Eye (tissue), 1 donor: ENCODE measurements at places on chromosomes 1 and 21.

GRCh38 chr1:57423135-57423655 is 665 bp downstream of the DAB1 start:
- peak; percentile 78 for DNase-seq

DNA sequence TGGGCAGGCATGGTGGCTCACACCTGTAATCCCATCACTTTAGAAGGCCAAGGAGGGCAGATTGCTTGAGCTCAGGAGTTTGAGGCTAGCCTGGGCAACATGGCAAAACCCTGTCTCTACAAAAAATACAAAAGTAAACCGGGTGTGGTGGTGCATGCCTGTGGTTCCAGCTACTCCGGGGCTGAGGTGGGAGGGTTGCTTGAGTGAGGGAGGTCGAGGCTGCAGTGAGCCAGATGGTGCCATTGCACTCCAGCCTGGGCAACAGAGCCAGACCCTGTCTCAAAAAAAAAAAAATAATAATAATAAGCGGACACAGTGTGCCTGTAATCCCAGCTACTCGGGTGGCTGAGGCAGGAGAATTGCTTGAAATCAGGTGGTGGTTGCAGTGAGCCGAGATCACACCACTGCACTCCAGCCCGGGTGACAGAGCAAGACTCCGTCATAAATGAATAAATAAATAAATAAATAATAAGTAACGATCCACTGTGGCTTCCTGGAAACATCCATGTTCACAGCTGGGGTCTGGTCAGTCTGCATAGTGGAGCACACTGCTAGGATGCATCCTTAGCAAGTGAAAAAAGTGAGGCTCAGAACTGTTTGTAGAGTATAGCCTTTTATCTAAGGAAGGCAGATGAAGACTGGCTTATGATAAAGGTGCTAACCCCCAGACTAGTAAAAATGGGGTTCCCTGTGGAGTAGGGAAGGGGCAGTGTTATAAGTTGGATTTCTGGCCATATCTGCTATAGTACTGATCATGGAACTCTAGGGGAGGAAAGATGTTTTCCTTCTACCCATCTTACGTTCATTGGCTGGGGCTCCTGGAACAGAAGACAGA is 15.7 kb downstream of the PKNOX1 start:
- peak; percentile 38 for DNase-seq

- DNase-seq: no peak
Measured at GRCh38 chr1:32891241-32891570, 4.9 kb downstream of the HPCA start.

GRCh38 chr1:177873238-177873637 is 96.6 kb downstream of the SEC16B start:
- DNase-seq: peak; percentile 33

DNA sequence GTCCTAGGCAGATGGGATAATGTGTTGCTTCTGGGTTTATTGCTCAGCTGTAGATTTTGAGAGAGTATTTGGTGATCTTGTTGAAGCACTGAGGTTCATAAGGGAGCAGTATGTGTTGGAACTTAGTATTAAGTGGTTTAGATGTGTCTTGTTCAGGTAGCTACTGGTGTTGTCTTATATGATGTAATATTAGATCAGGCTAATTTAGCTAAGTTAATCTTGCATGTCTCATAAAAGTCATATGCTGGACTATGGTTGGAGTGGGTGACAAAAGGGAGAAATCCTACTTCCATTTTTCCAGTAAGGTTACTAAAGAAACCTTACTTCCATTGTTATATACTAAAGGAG is 196.4 kb downstream of the CLEC20A start:
- DNase-seq: no peak

- DNase-seq: no peak
Measured at GRCh38 chr1:234921266-234922062, 207.2 kb downstream of the TOMM20 start.

DNA sequence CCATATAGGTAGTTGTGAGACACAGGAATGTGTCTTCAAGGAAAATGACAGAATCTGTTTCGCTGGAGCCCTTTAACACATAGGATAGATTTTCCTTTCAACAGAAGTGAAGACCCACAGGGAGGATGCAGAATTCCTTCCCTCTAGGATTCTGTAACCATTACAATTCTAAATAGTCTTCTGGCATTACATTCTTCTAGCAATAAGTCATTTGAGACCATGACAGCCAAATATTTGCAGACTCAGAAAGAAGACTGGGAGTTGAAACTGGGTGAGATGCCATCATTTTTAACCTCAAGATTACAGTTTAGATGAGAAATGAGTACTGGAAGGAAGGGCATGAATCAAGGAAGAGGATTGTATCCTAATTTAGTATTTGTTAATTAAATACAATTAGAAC is 61.6 kb downstream of the ZBTB18 start:
- DNase-seq: no peak

- DNase-seq: peak; percentile 46
Measured at GRCh38 chr1:35577071-35577998, 4.2 kb downstream of the TFAP2E start.

DNA sequence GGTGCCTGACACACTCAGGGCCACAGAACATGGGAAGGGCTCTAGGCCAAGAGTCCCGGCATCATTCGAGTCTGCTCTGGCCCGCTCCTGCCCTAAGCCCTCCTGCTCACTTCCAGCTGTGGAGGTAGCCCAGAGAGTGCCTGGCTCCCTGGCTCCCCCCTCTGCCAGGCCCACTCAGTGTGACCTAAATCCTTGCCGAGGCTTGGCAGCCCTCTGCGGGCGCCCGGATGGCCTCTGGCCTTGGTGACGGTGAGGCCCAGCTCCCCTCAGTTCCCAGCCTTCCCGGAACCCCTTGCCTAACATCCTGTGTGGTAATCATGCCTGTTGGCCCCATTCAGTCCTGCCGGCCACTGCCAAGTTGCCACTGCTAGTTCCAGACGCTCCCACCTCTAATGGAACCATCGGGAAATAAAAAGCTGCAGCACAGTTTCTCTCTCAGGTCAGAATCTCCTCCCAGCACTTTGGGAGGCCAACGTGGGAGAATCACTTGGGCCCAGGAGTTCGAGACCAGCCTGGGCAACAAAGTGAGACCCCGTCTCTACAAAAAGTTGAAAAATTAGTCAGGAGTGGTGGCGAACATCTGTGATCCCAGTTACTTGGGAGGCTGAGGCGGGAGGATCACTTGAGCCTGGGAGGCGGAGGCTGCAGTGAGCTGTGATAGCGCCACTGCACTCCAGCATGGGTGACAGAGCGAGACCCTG is 1.2 kb upstream of the H6PD start:
- peak; percentile 17 for DNase-seq

DNA sequence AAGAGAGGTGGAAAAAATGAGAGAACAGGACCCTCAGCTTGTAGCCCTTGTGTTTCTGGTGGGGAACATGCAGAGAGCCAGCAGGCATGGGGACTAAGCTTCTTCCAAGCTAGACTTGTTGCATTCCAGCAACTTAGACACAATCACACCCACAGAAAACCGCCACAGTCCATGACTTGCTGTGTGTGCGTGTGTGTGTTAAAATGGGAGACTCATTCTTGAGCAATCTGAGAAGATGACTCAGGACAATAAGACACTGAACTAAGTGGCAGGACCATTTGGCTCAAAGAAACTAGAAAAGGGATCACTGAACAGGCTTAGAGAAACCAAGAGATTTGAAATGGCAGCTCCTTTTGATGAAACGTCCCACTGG is 78.0 kb downstream of the HLX start:
- peak; percentile 11 for DNase-seq

GRCh38 chr1:110309139-110309538 is 30.0 kb upstream of the RBM15 start:
- no peak for DNase-seq

DNA sequence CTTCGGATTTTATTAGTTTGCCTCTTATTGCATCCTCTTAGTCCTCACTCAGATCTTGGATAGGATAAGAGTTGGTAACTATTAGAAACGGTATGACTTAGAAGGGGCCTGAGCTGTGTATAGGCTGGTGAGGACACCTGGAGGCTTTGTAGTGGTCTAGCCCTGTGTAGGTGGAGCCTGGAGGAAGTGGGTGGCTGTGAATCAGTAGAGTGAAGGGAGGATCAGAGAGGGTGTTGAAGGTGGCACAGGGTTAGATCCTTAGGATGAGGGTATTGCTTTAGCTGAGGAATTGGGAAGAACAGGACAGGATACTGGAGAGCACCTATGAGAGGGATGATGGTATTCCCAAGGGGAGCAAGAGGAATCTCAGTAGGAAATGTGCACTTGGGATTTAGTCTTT is 5.7 kb downstream of the VANGL1 start:
- DNase-seq: no peak

DNA sequence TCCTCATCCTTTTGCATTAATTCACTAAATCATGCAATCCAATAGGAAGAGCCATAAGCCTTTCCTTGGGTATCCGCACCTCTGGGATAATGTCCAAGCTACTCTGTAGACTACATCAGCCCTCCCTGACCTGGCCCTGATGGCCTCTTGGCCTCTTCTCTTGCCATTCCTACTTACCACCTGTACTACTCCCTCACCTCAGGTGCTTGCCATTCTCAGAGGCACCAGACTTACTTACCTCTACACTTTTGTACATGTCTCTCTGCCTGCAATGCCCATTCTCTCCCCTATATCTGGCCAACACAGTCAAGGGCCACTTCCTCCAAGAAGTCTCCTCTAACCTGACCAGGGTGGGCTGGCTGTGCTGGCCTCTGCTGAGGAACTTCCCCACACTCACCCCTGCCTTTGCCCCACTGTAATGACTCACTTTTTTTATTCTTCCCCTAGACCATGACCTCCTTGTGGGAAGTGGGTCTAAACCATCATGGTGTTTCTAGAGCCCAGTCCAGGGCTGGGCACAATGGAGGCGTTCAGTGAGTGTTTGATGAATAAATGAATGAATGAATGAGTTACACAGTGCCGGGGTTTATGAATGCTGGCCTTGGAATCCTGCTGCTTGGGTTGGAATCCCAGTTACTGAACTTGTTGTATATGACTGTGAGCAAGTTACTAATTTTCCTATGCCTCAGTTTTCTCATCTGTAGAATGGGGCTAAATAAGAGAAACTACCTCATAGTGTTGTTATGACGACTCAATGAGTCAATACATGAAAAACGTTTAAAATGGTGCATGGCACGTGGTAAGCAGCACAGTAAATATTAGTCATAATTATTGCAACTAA is 179.8 kb downstream of the FOXD2 start:
- DNase-seq: no peak

GRCh38 chr1:197768014-197768805 is 7.1 kb downstream of the DENND1B start:
- no peak for DNase-seq

DNA sequence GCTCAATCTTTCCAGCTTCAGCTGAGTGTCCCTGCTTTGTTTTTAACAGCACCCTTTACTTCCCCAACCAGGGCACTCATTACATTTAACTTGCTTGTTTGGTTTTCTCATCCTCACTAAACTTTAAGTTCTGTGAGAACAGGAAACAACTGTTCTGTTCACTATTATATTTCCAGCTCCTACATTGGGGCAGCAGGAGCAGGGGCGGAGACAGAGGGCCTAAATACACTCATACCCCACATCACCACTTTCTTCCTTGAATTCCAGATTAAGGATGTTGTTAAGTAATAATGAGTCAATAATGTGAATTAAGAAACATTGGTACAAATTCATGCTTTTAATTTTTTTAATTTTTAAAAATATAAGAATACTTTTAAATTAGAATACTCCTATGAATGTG is 6.0 kb downstream of the DRAM2 start:
- no peak for DNase-seq

GRCh38 chr21:41138711-41139110 is 29.2 kb upstream of the BACE2 start:
- DNase-seq: no peak
